CD8-positive, alpha-beta T cell (primary cell): ENCODE measurements at places on chromosomes 3 and 15. TPM values are rescaled to one million over a fixed set of nuclear protein-coding genes. Genes with fewer than 3 reads are reported as not detected.

The KIF7 gene
- total RNA-seq: 0.39 TPM

The XIRP1 gene
- not detected for total RNA-seq

The SPATA12 gene
- total RNA-seq: not detected

The NR1I2 gene
- total RNA-seq: not detected

The VPS33B gene
- 33.0 TPM for total RNA-seq

The DUOXA2 gene
- not detected for total RNA-seq

The SNTN gene
- not detected for total RNA-seq

The BUB1B gene
- 0.47 TPM for total RNA-seq

The RTP3 gene
- not detected for total RNA-seq

The CASR gene
- not detected for total RNA-seq

The CYP1A2 gene
- not detected for total RNA-seq

The GOLGA8T gene
- total RNA-seq: 0.19 TPM

The FAM81A gene
- not detected for total RNA-seq

The HDAC11 gene
- total RNA-seq: 5.8 TPM

The ENTPD3 gene
- total RNA-seq: not detected

The BFSP2 gene
- not detected for total RNA-seq

The ACKR2 gene
- 0.44 TPM for total RNA-seq

The TASOR gene
- 31.1 TPM for total RNA-seq

The ULK4 gene
- total RNA-seq: 11.9 TPM

The C3orf70 gene
- total RNA-seq: not detected

The ALDH1L1 gene
- total RNA-seq: not detected

The EXOG gene
- 16.5 TPM for total RNA-seq

The SLC2A2 gene
- not detected for total RNA-seq

The ISLR2 gene
- not detected for total RNA-seq

The MYLK gene
- total RNA-seq: not detected

The GOLGA8O gene
- total RNA-seq: 0.95 TPM

The LRTM1 gene
- total RNA-seq: not detected

The NKTR gene
- total RNA-seq: 190 TPM

The SLC35G2 gene
- 0.24 TPM for total RNA-seq

The SAMD7 gene
- total RNA-seq: not detected

The SAMMSON gene
- total RNA-seq: not detected

The SPESP1 gene
- not detected for total RNA-seq

The ARNT2 gene
- not detected for total RNA-seq

The ROBO1 gene
- total RNA-seq: 3.3 TPM

The FOXB1 gene
- total RNA-seq: not detected

The TRANK1 gene
- 36.4 TPM for total RNA-seq

The GP9 gene
- total RNA-seq: not detected

The MNS1 gene
- not detected for total RNA-seq

The PTH1R gene
- total RNA-seq: not detected

The CTXND1 gene
- total RNA-seq: not detected

The NAA80 gene
- 40.7 TPM for total RNA-seq

The HYAL1 gene
- not detected for total RNA-seq

The SI gene
- not detected for total RNA-seq

The OSTN gene
- not detected for total RNA-seq

The SUCNR1 gene
- not detected for total RNA-seq

The CCR5 gene
- 6.7 TPM for total RNA-seq

The MCTP2 gene
- total RNA-seq: 11.2 TPM

The EDC3 gene
- 11.8 TPM for total RNA-seq

The CKMT1A gene
- not detected for total RNA-seq

The CYP1A1 gene
- total RNA-seq: not detected

The TF gene
- 0.65 TPM for total RNA-seq

The LDHAL6B gene
- not detected for total RNA-seq

The HTR3E gene
- not detected for total RNA-seq

The CCR9 gene
- total RNA-seq: 23.4 TPM

The TRPM1 gene
- total RNA-seq: not detected

The RASL12 gene
- not detected for total RNA-seq

The IL16 gene
- 165 TPM for total RNA-seq

The CRYGS gene
- total RNA-seq: 2.0 TPM

The CADPS gene
- not detected for total RNA-seq
